ENCODE measurements at places on chromosomes 5 and 9. TPM values are rescaled to one million over a fixed set of nuclear protein-coding genes. Genes with fewer than 3 reads are reported as not detected.

GRCh38 chr5:72871366-72872024 is 55.0 kb downstream of the TNPO1 start:
- DNase-seq: no peak

- DNase-seq: no peak
Observed at GRCh38 chr5:71529682-71530081, 57.5 kb upstream of the MCCC2 start.

DNA sequence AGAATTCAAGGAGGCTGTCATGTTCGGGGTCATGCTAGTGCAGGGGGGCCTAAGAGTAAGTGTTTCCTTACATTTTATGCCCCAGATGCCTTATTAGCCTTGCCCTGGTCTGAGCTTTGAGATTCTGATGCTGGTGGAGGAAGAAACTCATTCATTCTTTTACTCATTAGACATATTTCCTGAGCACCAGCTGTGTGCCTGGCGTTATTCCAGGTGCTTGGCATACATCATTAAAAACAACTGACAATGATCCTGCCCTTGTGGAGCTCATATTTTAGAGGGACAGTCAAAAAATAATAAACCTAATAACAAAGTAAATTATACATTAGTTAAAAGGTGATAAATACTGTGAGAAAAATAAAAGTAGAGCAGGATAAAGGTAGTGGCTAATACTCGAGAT is 138.9 kb upstream of the SGCD start:
- DNase-seq: no peak

DNA sequence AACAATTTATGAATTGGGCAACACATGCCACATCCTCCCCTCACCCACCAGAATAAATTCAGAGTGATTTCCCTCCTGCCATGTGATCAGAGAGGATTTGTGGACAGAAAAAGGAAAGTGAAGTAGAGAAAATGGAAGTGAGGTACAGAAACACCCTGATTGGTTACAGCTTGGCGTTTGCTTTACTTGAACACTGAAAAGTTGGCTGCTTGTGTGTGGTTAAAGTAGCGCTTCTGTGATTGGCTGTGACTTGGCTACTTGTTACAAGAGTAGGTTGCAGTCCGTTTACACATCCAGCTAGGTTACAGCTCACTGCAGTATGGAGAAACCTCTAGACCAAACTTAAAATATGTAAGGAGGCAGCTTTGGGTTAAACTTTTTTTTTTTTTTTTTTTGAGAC is 205.2 kb upstream of the ZNF608 start:
- DNase-seq: no peak

The HAVCR1 gene
- 2.3 TPM for polyA plus RNA-seq

GRCh38 chr5:92313385-92313784 is 930.3 kb upstream of the ARRDC3 start:
- no peak for DNase-seq

The SPINK7 gene
- not detected for polyA plus RNA-seq

The IRX1 gene
- polyA plus RNA-seq: not detected
